Stimulated activated CD8-positive, alpha-beta memory T cell treated with anti-CD3 and anti-CD28 coated beads, Interleukin-4, amount 100 ng/mL, for 48 hours (primary cell): ENCODE measurements at places on chromosomes 16 and 17.

DNA sequence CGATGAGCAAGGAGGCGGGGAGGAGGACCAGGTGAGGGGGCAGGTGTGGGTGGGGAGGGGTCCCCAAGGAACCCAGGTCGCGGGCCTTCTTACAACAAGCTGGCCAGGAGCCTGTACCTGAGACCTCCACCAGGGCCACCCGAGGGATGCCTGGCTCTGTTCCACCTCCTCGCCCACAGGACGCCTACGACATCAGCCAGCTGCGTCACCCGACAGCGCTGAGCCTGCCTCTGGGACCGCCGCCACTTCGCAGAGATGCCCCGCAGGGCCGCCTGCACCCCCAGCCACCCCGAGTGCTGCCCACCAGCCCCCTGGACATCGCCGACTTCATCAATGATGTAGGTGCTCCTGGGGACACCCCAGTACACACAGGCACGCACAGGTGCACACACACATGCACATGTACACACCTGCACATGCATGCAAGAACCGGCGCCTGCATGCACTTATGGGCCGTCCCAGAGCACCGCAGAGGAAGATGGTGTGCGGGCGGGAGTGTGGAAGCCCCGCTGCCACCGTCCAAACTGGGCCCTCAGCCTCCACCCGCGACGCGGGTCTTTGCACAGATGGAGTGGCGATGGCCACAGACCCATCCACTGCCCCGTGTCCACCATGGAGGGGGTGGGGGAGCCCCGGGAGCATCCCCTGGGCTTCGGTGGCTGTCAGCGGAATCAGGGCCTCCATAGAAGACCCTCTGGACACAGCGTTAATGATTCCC lies 6.6 kb downstream of the SLC22A31 start:
- no peak for DNase-seq

DNA sequence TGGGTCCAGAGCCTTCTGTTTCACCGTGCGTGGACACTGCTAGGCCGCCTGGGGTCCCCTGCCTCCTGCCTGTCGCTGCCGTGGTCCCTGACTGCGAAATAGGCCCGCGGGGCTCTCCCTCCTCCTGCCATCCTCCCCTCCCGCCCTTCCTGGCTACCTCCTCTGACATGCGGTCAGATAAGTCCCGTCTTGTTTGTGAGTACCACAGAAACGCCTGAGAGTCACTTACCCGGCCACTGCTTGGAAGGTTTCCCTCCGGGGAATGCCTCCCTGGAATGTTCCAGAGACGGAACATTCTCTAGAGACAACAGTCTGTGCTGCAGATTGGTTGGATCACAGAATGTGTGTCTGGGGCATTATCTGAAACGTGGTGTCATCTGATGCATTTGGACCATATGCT lies 22.7 kb downstream of the CIBAR2 start:
- no peak for DNase-seq

DNA sequence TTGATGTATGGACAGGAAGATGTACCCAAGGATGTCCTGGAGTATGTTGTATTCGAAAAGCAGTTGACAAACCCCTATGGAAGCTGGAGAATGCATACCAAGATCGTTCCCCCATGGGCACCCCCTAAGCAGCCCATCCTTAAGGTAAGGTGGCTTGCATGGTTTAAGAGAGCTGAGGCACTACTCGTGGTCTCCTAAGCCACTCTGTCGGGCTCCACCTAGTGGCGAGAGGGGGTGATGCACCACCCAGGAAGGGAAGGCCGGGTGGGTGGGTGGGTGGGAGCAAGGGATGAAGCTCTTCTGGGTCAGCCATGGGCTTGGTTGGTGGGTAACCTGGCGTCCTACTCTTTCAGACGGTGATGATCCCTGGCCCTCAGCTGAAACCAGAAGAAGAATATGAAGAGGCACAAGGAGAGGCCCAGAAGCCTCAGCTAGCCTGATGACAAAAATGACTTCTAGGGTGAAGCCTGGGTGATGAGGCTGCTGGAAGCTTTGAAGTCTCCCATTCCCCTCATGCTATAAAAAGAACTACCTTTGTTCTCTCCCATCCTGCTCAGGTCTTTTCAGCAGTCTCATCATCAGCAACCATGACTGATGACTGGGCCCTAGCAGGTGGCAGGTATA lies 21.5 kb downstream of the GPR179 start:
- peak; percentile 88 for DNase-seq

GRCh38 chr16:12440228-12440530 lies 363.5 kb downstream of the CPPED1 start:
- no peak for DNase-seq

DNA sequence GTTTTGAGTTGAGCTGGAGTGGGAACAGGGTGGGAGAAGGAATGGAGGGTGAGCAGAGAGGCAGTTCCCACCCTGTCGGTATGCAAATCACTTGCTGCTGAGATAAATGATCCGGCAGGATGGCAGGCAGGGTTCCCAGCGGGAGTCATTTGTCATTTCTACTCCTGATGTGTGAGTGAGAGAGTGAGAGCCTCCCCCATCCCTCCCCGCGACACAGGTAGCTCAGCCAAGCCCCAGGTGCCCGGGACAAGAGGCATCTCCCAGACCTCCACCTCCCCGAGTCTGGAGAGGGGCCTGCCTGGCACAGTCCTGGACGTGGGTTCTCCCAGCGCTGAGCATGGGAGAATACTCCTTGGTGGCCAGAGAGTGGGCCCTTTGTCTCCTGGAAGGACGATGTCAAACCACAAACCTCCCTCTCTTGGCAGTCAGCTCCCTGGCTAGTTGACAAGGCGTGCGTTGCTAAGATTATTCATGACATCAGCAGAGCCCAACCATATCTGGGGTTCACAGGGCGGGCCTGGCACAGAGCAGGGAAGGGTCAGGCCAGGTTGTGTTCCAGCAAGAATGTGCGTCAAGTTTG lies 33.7 kb upstream of the TNRC6C start:
- DNase-seq = no peak

- DNase-seq = no peak
Observed at GRCh38 chr16:4109250-4109736, 6.9 kb downstream of the ADCY9 start.

DNA sequence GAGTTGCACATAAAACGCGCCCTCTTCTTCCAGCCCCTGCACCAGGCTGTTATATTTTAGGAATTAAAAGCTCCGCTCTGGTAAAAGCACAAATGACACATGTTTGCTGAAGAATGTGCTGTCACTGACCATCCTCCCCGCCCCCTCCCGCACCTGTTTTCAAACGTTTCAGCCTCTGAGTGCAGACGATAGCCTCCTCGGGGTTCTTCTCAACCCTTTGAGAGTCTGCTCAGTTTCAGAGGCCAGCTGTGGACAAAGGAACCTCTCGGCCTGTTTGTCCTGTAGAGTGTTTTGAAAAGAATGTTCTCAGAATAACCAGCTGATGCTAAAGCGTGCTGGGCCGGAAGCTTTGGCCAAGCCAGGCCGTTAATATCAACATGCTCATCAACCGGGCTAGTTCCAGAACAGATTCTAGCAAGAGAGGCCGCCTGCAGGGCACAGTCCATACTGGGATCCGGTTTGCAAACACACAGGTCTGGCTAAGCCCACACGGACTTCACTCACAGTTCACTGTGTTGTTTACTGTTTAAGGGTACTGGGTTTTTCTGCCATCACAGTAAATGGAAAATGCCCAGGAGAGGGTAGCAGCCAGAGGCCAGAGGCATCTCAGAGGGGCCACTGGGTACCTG lies 6.4 kb upstream of the CACNG4 start:
- DNase-seq = no peak

- no peak for DNase-seq
Observed at GRCh38 chr16:30533146-30533522, 1.5 kb downstream of the ZNF747 start.

DNA sequence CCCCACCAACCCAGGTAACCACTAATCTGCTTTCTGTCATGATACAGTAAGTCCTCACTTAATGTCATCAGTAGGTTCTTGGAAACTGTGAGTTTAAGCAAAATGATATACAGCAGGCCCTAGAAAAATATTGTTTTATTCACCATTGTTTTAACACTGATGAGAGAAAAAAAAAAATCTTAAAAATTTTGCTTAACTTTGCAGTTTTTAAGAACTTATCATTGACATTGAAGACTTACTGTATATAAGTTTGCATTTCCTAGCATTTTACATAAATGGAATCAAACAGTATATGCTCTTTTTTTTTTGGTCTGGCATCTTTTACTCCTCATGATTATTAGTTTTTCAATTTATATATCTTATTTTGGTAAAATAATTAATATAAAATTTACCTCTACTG lies 19.5 kb upstream of the CLTC start:
- DNase-seq = no peak

- no peak for DNase-seq
Observed at GRCh38 chr17:54085934-54086333, 263.2 kb downstream of the KIF2B start.
